ENCODE measurements at places on chromosomes 2 and 18.

GRCh38 chr2:152525277-152525838, 190.4 kb downstream of the FMNL2 start:
- DNase-seq: no peak

GRCh38 chr18:25420077-25420825, 68.3 kb upstream of the ZNF521 start:
- DNase-seq: no peak

DNA sequence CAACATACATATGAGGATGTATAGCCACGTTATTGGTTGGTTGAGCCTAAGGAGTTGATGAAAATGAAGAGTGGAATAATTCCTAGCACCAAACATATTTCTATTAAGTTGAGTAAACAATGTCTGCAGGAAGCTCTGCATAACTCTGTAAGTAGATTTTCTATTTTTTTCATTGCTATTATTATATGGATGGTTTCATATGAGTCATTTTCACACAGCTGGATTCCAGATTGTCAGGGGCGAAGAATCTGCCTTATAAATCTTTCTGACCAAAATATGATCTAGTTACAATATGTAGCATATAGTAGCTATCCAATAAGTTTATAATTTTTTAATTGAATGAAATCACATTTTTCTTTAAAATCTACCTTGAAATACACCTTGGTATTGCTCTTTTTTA, 468.0 kb upstream of the PKDCC start:
- no peak for DNase-seq

DNA sequence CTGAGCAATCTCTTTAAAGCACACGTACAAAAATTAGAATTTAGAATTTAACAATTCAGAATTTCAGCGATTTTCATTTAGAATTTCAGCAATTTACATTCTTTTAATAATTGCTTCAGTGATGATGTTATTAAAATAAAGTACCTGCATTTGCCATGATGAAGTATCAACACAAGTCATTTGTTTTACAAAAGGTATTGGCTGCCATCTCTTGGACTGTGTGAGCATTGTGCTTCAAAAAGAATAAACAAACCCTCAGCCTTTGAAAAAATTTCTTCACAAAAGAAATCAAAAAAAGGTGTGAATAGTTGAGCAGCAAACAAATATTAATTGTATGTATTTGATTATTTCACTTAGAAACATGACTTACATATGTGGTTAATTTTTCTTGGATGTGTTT, 27.1 kb upstream of the ZC3H15 start:
- no peak for DNase-seq

DNA sequence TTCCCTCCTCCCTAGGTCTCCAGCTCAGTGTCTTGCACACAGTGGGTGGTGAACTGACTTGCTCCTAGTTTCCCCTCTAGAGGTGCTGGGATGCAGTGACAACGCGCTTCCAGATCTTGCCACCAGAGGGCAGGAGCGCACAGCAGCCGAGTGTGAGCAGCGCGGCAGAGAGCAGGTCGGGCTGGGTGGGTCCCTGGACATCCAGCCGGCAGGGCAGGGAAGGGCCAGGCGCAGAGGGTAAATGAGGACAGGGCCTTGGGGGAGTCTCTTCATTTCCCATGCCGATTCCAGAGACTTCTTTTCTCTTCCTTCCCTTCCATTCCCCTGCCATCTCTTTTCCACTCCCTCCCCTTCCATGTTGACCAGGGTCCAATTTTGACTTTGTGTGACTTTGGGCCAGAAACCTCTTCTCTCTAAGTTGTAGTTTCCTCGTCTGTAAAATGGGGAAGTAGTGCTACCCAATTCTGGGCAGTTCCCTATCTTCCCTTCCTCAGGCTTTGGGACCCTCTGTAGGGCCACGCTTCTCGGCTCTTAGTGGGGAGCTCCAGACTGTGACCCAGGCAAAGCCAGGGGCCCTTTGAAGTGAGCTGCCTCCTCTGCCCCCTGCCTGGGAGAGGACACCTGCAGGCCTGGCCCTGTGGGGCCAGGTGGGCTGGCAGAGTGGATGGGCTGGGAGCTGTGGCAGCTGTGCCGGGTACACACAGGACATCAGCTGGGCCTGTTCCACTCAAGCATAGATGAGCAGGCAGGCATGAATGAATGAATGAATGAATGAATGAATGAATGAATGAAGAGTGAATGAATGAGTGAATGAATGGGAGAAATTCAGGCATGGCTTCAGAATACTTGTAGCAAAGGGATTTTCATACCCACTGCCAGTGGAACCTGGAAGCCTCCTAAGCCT, 43.3 kb upstream of the TAF1B start:
- peak; percentile 94 for DNase-seq

GRCh38 chr2:220458051-220458450, 830.6 kb downstream of the SLC4A3 start:
- no peak for DNase-seq

GRCh38 chr18:61741881-61742454, 150.8 kb downstream of the RNF152 start:
- no peak for DNase-seq

DNA sequence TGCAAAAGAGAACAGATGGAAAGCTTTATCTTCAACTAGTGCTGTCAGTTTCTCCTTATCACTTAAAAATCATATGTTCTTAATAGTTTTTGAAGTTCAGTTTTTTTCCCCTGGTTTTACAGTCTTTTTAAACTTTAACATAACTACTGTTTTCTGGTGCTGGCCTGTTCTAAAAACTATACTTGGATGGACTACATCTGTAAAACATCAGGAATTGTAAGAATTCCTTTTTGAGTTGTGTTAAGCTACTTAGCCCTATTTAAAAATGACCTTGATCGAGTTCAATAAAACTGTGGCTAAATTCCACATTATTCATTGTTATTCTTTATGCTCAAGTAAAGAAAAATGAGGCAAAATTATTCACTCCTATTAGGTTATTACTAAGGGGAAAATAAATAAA, 397.7 kb downstream of the NUP35 start:
- DNase-seq: no peak

- DNase-seq: peak; percentile 79
Observed at GRCh38 chr2:10497797-10498251, 49.7 kb upstream of the ODC1 start.

- no peak for DNase-seq
Observed at GRCh38 chr2:219381448-219381847, 6.3 kb downstream of the DNPEP start.

- DNase-seq: no peak
Observed at GRCh38 chr2:191638079-191638801, 39.7 kb upstream of the NABP1 start.

DNA sequence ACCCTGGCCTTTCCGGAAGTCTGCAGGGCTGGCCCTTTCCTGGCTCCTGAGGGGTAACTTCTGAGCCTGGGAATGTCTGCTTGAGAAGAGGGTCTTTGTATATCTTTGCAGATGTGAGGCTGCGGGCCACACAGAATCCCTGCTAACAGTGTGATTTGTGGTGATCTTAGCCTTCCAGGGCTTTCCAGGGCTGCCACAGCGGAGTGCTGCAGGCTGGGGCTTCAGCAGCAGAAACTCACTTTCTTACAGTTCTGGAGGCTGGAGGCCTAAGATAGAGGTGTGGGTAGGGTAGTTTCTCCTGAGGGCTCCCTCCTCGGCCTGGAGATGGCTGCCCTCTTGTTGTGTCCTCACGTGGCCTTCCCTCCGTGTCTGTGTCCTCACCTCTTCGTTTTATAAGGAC, 294.7 kb upstream of the HS6ST1 start:
- peak; percentile 43 for DNase-seq

GRCh38 chr2:231617059-231617926, 24.6 kb downstream of the TEX44 start:
- no peak for DNase-seq

- DNase-seq: no peak
Observed at GRCh38 chr2:110838657-110839384, 106.4 kb downstream of the ACOXL start.

- DNase-seq: no peak
Observed at GRCh38 chr2:6639929-6640620, 225.6 kb downstream of the CMPK2 start.

DNA sequence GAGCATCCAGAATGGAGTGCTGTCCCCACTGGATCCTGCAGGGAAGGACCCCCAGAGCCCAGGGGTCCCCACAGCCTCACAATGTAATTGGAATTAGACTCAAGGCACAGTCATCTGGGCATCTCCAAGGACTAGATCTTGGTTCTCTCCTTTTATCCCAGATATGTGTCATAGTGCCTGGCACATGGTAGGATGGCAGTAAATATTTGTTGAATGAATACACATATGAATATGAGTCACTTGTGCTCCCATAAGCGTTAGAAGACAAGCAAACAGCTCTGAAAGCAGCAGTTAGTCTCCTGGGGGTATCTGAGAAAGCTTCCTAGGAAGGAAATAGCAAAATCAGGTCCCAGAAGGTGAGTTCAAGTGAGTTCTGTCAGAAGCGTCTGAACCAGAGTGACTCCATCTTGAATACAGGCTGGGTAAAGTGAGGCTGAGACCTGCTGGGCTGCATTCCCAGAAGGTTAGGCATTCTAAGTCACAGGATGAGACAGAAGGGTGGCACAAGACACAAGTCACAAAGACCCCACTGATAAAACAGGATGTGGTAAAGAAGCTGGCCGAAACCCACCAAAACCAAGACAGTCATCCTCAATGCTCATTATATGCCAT, 234.1 kb upstream of the ID2 start:
- DNase-seq: no peak

GRCh38 chr2:8090748-8091700, 590.8 kb upstream of the ID2 start:
- peak; percentile 89 for DNase-seq

GRCh38 chr2:2762913-2763312, 431.8 kb upstream of the MYT1L start:
- DNase-seq: no peak

- DNase-seq: no peak
Observed at GRCh38 chr18:22753130-22753831, 179.8 kb upstream of the RBBP8 start.

DNA sequence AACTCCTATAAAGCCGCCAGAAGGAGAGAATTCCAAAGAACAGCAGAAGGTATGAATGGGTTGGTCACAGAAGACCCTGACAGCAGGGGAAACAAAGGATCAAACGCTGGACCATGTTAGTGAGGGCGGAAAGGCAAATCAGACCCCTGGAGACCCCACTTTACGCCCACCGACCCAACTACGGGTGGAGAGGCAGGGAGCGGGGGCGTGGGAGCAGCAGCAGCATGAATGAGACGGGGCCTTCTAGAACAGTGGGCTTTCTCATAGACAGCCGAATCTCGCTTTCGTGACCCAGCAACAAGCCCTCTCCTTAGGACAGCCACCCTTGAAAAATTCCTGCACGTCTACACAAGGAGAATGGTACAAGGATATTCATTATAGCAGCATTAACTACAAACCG, 191.0 kb downstream of the HDAC4 start:
- DNase-seq: peak; percentile 56

- DNase-seq: peak; percentile 48
Observed at GRCh38 chr2:72128843-72129227, 18.8 kb downstream of the CYP26B1 start.

GRCh38 chr2:216626168-216626874, 6.9 kb upstream of the IGFBP2 start:
- no peak for DNase-seq

GRCh38 chr2:140234116-140234515, 1453.9 kb upstream of the NXPH2 start:
- no peak for DNase-seq

DNA sequence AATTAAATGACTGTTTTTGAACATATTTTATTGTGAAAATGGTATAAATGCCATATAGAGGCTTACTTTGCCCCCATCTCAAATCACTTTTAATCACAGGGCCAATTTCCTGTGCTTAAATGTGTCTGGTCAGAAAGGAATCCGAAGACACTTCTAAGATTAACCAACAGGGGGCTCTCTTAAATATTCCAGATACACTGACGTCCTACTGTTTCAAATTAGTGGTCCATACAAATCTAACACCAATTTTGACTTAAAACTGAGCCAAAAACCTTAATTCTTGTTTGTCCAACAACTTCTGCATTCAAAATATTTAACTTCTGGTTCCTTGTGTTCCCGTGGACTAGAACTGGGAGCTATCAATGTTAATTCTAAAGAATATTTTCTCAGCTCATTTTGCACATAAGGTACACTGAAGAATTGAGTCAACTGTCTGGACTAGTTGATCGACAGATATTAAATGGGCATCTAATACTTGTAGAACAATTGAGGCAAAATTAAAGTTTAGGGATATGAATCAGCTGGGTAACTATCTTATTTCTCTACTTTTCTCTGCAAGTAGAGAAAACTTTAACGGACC, 557.5 kb downstream of the ARHGAP15 start:
- no peak for DNase-seq

DNA sequence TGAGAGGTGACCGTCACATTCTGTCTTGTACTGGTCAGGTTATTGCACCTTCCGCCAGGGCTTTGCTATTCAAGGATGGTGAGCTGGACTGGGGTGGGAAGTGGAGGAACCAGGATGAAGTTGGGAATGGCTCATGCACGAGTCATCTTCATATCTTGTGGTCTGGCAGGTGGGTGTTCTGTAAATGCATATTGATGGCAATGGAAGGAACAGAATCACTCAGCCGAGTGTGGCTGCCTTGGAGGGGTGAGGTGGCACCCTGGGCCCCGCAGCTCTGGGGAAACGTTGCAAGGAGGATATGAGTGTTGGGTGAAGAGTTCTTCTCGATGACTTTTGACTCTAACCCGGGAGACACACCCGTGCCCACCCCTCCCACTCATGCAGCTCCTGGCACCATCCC, 1.2 kb downstream of the NEU2 start:
- no peak for DNase-seq

GRCh38 chr2:160358046-160358445, 135.6 kb downstream of the RBMS1 start:
- DNase-seq: no peak

DNA sequence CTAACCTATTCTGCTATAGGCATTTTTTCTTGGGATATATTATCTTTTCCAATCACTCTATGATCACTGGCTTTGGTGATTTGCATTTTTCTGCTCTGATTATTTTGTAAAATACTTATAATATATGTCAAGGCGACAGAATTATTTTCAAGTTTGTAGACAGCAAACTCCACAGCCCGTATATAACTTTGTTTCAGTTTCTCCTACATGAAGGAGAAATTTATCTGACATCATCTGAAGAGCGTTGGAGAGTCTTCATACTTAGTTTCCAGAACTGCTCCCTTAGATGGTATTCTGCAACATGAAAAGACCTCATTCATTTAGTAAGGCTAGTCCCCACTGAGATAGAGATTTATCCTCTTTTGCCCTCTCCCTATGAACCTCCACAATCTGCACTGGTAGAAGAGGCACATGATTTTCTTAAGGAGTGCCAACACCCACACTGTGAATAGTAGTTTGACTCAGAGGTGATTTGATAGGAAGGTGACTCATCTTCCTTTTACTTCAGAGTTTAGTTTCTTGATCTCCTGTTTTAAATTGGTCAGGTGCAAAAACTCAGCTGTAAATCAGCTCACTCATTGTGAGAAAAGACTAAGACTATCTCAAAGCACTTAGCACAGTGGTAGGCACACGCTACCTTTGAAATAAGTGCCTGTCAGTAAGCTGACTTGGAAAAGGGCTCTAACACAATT, 1848.6 kb upstream of the CELF4 start:
- no peak for DNase-seq

DNA sequence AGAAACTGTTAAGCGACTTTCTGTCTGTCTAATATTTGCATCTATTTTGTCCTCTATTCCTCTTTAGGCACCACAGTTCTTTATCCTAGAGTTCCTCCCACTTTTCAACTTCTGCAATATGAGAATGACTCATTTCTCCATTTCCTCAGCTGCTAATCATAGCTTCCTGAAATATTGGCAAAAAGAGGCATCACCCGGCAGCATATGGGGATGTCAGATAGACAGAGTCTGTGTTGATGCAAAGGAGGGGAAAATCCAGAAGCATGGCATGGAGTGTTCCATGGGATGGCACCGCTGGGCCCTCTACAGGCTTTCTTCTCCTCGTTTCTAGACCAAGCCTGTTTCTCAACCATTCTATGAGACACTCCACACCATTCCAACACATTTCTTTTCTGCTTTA, 93.4 kb downstream of the DOCK10 start:
- DNase-seq: no peak

Data from suprapubic skin (tissue), 4 donors.